Thyroid gland (tissue), 4 donors: ENCODE measurements at places on chromosomes 1 and 21.

- no peak for DNase-seq
Observed at GRCh38 chr1:193631306-193631705, 444.9 kb upstream of the B3GALT2 start.

- no peak for DNase-seq
Observed at GRCh38 chr21:44713130-44713529, 1.8 kb upstream of the TSPEAR start.

GRCh38 chr1:243488459-243489157 is 232.8 kb downstream of the SDCCAG8 start:
- no peak for DNase-seq

- no peak for DNase-seq
Observed at GRCh38 chr1:3527774-3528173, 73.3 kb downstream of the ARHGEF16 start.

GRCh38 chr1:5661196-5662085 is 330.8 kb downstream of the NPHP4 start:
- DNase-seq, result no peak

DNA sequence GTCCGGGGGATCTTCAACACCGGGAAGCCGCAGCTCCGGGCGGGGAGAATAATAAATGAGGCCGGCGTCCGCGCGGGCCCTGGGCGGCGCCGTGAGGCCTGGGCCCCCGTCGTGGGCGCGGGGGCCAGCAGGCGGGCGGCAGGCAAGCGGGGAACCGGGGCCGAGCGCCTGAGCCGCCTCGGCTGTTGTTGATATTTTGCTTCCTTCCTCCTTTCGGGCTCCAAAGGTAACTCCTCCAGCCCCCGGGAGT is at the start of gene MEF2D:
Gene MEF2D (minus strand): TSS at position 233 of the 250 bp plus-strand sequence. CDS start 17,483 bp downstream, outside the sequence.
- DNase-seq, result no peak

GRCh38 chr1:154772056-154772455 is 98.0 kb downstream of the KCNN3 start:
- no peak for DNase-seq

- DNase-seq, result peak; percentile 52
Observed at GRCh38 chr1:119962296-119962968, 66.1 kb upstream of the ADAM30 start.

DNA sequence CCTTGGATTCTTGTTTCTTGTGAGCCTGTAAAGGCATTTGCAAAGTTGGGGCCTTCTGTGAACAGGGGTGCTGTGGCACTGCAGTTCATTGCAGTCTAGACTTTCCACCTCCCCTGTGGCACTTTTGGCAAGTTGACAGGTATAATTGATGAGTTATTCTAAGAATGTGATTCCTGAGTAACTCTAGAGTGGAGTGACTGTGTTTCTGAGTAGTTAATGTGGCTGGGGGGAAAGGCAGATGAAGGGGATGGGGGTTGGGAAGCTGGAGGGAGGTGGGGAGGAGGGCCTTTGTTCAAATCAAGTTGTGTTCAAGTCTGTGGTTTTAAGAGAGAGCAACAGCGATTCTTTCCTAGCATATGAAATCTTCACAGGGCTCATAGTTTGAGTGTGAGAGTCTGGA is 32.9 kb downstream of the PBX1 start:
- peak; percentile 71 for DNase-seq

- no peak for DNase-seq
Observed at GRCh38 chr21:42351626-42352440, 1.0 kb upstream of the TFF2 start.

DNA sequence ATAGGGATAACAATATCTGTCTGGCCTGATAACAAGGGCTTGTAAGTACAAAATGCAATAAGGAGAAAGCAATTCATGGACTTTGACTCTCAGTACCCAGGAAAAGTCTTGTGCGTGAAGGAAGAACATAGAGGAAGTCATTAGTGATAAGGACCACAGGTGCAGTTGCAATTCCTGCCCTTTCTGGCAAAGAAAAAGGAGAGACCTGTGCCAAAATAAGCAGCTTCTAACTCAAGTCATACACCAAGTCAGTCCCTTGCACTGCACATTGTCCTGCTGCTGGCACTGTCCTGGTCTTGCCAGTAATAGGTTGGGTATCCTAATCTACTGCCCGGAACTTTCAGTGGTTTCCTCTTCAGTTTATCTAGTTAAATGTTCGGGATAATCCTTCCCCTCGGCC is 14.8 kb upstream of the SOD1 start:
- no peak for DNase-seq

- DNase-seq, result no peak
Observed at GRCh38 chr1:78911956-78912880, 94.3 kb downstream of the ADGRL4 start.

DNA sequence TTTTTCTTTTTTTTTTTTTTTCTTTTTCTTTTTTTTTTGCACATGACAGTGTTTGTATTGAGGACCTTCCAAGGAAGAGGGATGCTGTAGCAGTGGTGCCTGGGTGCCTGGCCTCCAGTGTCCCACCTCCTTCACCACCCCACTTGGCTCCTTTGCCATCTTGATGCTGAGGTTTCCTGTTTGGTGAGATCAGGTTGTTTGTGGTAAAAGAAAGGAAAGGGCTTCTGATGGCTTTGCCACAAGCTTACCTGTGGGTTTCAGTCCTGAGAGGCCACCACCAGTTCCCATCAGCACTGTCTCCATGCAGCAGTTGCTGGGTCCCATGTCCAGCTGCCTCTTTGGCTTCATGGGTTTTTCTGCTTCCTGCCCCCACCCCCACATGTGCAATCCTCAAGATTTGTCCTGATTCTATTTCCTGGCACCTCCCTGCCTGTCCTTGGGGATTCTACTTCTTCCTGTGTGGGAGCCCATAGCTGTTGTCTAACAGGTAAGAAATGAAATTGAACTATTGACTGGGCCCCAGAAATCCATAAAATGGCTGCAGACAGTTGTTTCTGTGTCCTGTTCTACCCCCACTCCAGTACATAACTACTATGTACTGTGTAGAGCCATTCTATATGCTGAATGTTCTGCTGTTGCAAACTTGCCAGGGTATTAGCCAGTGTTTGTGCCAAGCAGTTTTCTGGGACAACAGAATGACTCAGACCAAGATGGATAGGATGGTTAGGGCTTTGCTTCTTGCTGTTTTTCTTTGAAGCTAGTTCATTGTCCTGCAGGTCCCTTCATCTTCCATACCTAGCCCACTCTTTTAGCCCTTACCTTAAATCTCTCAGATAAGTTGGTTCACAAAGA is 4.2 kb upstream of the CCDC28B start:
- DNase-seq, result no peak

DNA sequence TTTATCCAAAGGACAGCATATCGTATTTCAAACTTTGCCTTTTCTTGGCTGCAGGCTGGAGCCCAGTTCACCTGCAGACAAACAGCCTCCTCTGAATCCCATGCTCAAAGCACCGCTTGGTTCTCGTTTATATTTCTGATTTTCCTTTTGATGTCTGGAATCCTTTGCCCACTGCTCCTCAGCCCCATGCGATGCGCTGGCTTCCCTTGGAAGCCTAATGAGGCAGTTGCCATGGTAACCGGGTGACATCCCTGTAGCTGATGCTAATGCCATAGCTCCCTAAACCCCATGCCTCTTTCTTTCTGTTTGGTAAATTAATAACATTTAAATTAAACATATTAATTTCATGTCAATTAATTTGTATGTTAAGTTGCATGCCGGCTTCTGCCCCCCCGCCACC is 327.1 kb downstream of the PRDM2 start:
- no peak for DNase-seq

GRCh38 chr1:204704794-204705492 is 19.4 kb upstream of the LRRN2 start:
- DNase-seq, result no peak

GRCh38 chr1:233673947-233674431 is 60.1 kb downstream of the KCNK1 start:
- DNase-seq, result no peak

DNA sequence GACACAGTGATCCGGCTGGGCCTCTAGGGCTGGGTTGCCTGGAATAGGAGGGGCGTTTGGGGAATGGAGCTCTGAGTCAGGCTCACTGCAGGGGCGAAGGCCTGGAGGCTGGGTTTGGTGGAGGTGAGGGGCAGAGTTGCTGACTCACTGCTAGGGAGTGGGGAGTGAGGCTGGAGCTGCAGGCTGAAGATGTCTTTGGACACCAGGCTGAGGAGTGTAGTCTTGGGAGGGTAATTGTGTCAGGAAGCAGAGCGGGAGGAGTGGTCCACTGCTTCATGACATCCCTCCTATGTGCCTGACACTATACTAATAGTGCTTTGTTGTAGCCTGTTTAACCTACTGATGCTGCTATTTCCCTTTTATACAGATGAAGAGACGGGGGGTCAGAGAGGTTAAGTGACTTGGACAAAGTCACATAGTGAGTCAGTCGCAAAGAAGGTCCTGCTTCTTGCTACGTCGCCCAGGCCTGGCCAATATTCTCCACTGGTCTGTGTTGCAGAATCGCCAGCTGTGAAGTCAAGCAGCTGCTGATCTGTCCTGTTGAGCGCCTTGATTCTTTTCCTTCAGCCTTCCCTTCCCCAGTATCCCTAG is 13.6 kb downstream of the ACTL8 start:
- peak; percentile 13 for DNase-seq

DNA sequence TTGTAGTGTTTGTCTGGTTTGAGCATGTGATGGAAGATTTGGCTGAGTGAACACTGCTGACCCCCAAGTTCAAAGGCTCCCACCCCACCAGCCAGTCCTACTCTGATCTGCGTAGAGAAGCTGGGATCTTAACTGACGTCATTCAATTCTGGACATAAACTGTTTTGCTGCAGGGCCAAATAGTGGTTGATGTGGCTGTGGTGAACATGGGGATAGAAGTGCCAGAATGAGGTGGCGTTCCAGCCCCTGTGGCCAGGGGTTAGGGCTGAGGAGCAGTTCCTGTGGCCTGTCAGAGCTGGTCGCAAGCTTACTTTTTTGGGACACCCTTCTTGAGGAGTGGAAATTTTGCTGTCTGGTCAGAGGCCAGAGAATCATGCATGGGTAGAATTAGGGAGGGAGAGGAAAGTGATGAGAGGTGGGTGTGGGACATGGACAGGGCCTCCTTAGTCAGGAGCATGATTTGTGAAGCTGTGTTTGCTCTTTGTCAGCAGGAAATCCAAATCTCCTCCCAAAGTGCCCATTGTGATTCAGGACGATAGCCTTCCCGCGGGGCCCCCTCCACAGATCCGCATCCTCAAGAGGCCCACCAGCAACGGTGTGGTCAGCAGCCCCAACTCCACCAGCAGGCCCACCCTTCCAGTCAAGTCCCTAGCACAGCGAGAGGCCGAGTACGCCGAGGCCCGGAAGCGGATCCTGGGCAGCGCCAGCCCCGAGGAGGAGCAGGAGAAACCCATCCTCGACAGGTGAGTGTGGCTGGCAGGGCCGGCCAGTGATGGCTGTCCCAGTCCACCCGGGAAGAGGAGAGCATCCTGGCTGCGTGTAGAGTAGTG is 25.9 kb downstream of the SZRD1 start:
- DNase-seq, result no peak

GRCh38 chr1:85319491-85319890 is 43.1 kb upstream of the BCL10 start:
- DNase-seq, result no peak

- DNase-seq, result no peak
Observed at GRCh38 chr21:44965251-44966022, 25.6 kb downstream of the SLX9 start.

DNA sequence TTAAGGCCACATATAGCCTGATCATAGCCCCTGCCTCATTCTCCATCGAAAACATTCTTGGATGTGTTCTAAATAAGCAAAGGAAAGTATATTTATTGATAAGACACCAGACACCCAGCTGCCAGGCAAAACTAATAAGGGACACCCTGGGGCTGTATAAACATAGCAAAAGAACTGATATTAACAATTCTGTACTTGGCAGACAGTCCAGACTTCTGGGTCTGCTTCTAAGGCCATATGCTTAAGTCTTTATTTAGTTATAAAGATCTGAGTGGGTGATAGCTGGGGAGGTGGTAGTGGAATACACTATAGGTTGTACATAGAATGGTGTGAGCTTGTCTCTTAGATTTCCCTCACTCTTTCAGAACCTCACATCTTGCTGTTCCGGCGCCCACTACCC is 3.9 kb downstream of the CKS1B start:
- no peak for DNase-seq

DNA sequence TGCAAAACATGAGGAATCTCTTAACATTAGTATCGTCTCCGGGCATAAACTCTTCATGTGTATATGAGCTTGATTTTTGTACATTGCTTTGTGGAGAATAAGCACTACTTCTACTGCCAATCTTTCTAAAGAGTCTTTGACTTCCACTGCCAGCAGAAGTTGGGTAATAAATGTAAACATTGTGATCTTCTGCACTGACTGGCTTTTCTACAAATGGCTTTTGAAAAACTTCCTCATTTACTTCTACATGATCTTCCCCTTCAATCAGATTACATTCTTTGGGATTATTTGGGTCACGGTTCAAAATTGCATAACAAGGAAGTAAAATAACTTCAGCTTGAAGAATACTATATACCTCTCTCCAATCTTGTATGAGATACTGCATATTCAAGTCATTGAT is 30.4 kb upstream of the SLC44A5 start:
- DNase-seq, result no peak

DNA sequence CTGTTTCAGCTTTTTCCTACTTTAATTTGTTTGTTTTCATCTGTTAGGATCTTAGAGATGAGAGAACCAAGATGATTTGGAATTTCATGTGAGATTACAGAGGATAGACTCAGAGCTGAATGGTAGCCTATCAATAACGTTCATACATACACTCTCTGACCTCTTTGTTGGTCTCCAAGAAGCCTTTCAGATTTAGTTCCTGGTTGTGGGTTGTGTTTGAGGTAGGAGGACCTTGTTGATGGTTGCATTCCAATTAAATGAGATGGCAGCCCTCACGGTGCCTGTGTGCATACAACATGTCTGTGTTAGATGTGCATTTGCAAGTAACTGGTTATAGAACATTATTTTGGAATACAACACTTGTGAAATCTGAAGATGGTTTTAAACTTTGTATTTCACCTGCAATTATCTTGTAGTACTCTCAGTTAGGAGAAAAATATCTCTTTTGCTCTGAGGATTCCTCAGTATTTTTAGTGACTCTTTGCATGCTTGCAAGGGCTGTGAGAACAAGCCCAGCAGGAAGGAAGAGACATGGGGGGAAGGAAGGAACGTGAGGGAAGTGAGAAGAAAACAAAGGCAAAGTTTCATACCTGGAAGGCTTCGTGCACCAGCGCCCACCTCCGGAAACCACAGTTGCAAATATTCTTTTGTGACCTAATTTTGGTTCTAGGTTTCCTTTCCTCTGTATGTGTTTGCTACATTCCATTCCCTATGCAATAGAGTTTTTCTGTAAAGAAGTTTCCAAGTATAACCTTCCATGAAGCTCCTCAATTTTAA is 291.8 kb downstream of the DISC1 start:
- DNase-seq, result no peak

DNA sequence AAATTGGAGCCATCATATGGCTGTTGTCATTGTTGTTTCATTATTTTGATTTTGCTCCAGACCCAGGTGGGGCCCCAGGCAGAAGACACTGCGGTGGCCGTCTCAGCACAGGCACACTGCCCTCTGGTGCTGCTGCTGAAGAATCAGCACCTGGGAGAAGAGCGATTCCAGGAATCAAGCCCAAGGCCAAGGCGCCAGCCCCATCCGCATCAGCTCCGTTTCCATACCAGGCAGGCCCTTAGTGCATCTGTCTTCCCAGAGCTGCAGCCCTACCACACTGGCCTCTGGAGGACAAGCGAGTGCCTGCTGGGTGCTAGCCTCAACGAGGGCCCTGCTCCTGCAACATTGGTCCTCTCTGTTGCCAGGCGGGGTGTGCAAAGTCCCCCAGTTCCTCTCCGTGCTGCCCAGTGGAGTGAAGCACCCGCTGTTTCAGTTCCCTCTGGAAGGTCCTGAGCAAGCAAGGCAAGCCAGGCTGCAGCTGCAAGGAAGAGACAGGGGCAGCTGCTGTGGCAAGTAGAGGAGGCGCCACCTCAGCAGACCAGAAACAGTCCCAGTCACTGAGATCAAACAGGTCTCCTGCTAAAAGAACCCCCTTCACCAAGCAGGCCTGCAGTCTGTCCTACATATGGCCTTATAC is 5.2 kb downstream of the GRIK3 start:
- no peak for DNase-seq
